ENCODE measurements at places on chromosomes 2 and 18.

DNA sequence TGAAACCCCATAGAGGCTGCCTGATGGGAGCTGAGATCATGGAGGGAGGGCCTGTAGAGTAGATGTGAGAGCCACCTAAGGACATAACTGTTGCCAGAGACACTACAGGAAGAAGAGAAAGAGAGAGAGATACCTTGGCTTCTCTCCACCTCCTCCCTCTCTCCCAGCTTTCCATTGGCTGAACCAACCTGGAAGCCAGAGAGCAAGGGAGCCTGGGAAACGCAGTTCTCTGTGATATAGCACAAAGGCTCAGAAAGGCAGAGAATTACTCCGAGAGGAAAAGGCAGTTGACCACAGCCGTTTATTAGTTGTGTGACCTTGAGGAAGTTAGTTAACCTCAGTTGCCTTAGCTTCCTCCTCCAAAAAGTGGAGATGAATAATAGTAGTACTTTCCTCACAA lies 37.7 kb upstream of the MAT2A start:
- DNase-seq: peak; percentile 57

DNA sequence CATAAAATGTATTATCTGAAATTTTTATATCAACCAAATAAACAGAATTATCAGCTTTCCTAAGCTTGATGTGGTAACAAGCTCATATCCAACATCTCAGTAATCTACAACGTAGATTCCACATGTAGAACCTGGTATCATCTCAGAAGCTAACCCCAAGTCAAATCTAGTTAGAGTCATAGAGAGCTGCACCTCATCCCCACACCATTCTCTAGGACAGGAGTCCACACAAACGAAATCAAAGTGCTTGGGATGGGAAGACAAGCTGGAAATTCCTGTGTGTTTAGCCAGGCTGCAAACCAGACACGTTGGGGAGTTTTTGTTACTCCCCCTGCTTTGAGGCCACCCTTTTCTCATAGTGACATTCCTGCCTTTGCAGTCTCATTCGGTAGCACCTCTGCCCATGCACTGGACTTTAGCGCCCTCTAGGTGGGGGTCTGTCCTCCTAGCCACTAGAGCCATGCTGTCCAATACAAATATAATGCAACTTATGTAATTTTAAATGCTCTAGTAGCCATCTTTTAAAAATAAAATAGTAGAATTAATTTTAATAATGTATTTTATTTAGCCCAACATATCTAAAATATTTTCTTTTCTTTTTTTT lies 28.1 kb upstream of the SATB2 start:
- peak; percentile 68 for DNase-seq

DNA sequence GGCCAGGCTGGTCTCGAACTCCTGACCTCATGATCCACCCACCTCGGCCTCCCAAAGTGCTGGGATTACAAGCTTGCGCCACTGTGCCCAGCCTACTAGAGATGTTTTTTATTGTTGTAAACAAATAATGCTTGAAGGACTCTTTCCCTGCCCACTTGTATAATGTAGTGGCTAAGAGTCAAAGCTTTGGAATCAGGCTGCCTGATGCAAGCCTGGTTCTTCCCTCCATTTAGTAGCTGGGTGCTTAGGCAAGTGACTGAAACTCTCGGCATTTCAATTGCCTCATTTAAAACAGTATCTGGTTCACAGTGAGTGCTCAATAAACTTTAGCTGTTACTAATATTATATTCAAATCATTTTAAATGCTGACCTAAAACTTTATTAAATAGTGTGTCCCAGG lies 264.0 kb upstream of the FBXO11 start:
- no peak for DNase-seq

DNA sequence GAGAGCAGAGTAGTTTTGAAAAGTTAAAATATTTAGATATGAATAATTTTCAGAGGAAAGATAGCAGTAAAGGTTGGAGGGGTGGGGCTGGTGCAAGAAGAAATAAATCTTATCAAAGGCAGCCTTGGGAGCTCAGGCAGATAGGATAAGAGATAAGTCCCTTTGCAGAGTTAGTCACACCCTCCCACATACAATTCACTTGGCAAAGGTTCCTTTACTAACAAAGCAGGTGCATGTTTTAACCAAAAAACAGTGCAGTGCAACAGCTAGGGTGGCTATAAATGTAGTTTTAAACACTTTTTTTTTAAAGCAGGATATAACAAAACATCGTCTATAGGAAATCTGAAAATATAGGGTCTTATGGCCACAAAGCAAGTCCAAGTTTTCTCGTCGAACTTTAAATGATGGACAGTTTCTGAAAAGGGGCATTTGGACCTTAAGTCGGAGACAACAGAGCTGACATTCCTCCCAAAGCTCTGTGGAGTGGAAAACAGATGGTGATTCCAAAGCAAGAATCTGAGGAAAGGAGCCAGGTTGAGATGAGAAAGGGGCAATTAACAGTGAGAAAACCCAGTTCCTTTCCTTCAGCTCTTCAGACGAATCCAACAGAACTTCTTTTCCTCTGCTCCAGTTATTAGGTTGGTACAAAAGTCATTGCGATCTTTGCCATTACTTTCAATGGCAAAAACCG lies 53.0 kb downstream of the EPHA4 start:
- no peak for DNase-seq

DNA sequence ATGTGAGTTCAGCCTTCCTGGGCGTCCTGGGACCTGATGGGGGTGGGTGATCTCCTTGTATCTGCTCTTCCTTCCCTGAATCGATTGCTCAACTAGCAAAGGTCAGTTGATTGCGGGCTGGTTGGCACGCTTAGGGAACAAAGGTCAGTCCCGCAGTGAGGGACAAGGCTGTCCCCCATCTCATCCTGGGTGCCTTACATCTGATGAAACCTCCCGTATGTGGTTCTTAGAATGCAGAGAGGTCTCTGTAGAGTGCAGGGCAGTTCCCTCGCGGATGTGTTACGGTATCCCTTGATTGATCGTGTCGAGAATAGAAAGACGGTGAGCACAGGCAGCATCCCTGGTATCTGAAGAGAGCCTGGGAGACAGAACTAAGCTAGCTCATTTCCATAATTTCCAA lies 56.4 kb upstream of the RBM44 start:
- no peak for DNase-seq

- DNase-seq: peak; percentile 75
Measured at GRCh38 chr2:133434959-133435668, 133.1 kb downstream of the NCKAP5 start.

DNA sequence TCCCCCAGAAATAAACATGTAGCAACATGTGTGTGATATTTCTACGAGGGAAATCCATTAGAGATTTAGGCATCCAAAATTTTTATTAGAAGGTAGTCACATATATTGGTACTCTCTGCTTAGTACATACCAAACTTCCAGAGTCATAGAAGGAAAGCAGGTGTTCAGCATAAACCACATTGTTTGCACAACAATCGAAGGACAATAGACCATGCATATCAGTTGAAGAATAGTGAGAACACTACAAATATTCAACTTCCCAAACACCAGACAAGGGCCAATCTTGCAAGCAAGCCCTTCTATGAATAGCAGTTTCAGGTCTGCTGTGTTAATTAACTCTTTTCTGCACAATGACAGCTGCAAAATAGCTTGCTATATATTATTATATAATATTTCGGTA lies 702.2 kb downstream of the ERBB4 start:
- no peak for DNase-seq

DNA sequence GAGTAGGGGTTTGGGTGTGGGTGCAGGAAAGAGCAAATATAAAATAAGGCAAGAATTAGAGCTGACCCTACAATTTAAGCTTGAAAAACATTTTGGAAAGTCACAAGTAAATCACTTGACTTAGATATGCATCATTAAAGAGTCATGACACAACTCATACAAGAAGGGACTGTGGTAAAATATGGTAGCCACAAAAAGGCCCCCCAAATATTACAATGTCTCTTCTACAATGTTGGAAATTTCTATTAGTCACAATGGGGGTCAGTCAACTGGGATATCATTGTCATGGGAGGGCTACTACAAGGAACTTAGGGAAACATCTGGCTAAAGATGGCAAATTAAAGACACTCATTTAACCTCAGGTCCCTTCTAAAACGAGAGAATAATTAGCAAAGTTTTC lies 15.7 kb upstream of the SERPINB2 start:
- DNase-seq: no peak

GRCh38 chr18:32974421-32975162 lies 201.8 kb upstream of the KLHL14 start:
- peak; percentile 17 for DNase-seq

DNA sequence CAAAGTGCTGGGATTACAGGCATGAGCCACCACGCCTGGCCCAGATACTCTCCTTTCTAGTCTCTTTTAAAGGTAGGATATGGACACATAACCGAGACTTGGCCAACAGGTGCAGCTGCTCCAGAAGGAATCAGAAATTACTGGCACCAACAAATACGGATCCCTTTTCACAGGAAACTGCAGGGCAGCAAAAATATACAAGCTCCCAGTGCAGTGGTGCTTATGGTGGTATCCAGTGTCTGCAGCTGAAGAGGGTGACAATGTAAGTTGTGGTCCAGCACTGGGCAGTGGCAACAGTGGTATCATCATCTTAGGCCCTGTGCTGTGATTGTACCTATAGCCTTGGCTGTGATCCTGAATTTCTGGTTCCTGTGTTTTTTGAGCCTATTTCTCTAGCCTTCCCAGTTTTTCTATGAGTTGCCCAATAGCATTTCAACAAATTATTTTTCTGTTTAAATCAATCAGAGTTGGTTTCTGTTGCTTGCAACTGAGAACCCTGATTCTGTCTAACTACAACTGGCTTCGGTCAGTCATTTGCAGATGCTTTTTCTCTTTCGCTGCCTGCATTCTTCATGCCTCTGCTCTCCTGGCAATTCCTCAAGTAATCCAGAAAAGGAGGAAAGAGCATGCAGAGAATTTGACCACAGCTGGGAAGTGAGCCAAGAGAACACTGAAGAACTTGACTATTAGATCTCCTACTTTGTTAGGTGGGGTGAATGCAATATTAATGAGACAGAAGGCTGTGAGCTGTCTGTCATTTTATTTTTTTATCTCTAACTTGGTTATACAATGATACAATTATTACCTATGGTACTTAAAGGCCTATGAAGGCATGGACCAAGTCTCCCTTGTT lies 30.8 kb upstream of the EML4 start:
- peak; percentile 99 for DNase-seq

GRCh38 chr2:235842941-235843340 lies 325.2 kb downstream of the GBX2 start:
- DNase-seq: no peak

- DNase-seq: no peak
Measured at GRCh38 chr2:26008095-26008494, 25.8 kb upstream of the RAB10 start.

- DNase-seq: peak; percentile 34
Measured at GRCh38 chr2:181467966-181468707, 11.0 kb downstream of the ITGA4 start.

DNA sequence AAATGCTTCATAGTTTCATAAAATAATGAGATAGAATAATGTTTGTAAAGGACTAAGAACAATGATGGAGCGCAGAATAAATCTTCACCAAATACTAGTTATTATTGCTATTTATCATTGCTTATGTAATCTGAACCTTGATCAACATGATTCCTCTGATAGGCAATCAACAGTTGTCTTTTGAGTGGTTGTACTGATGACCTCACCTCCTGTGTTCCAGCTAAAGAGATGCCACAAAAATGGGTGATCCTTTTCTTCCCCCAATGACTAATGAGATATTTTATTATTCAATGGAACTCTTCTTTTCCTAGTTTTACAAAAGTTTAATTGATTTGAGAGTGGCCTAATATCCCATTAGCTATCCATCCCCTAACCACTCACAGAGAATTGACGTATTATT lies 784.0 kb upstream of the FSHR start:
- DNase-seq: no peak

- peak; percentile 27 for DNase-seq
Measured at GRCh38 chr18:55633032-55633431, 45.0 kb upstream of the TCF4 start.

GRCh38 chr2:164651361-164651760 lies 30.1 kb upstream of the GRB14 start:
- DNase-seq: no peak

DNA sequence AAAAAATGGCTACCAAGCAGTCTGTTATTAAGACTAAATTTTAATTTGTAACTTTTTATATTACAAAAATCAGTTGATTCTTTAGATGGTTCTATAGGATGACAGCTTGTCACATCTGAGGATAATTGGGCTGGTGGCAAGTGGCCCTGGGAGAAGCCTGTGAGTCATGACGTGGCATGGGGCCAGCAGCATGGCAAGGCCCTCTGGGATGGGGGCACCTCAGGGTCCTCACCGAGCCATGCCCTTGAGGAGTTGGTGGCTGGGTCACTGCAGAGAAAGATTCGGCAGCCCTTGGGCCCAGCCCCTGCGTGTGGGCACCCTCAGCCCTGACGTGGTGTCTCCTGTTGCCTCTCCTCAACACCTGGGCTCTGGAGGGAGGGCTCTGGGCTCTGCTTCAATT lies 49.7 kb downstream of the STK25 start:
- no peak for DNase-seq

DNA sequence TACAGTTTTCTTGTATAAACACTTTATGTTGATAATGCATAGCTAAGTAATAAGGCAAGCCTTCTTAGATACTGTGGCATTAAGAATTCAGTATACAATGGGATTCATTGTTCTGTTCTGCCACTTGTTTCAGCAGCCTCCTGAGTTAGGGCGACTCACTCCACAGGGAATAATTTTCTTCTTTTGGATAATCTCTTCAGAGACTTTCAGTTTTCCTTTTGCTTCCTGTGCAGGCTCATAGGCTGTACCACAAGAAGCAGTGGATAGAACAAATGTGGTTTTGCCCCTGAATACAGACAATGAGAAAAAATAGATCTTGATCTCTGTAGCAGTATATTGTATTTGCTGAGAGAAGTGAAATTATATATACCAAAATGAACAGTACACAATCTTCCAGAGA lies 298.0 kb downstream of the ZNF407 start:
- peak; percentile 54 for DNase-seq

DNA sequence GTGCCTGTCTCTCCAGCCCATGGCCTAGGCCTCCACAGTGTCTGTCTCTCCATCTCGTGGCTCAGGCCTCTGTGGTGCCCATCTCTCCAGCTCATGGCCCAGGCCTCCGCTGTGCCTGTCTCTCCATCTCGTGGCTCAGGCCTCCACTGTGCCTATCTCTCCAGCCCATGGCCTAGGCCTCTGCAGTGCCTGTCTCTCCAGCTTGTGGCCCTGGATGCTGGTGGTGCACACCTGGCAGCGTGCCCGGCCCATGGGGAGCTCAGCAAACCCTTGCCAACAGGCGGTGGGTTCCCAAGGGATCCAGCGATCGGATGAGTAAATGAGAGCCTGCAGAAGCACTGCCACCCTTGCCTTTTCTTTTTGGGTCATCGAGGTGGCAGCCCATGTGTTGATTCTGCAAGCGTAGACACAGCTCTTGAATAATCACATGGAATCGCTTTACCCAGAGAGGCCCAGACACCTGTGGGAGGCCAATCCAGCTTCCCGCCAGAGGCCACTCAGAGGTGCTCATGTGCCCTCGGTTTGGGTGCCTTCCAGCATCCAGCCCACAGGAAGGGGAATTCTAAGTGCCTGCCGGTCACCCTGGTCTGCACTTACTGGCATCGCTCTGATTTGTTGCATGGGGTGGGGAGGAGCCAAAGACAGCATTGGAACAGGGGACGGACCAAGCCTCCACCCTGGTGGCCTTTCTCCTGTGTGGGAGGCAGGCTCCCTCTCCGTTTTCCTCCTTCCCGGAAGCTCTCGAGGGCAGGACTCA lies 101.8 kb upstream of the HDAC4 start:
- no peak for DNase-seq

Measured in choroid plexus epithelial cell (primary cell).